NCI-H2107 (cell line): ENCODE measurements at places on chromosomes 7 and 10.

DNA sequence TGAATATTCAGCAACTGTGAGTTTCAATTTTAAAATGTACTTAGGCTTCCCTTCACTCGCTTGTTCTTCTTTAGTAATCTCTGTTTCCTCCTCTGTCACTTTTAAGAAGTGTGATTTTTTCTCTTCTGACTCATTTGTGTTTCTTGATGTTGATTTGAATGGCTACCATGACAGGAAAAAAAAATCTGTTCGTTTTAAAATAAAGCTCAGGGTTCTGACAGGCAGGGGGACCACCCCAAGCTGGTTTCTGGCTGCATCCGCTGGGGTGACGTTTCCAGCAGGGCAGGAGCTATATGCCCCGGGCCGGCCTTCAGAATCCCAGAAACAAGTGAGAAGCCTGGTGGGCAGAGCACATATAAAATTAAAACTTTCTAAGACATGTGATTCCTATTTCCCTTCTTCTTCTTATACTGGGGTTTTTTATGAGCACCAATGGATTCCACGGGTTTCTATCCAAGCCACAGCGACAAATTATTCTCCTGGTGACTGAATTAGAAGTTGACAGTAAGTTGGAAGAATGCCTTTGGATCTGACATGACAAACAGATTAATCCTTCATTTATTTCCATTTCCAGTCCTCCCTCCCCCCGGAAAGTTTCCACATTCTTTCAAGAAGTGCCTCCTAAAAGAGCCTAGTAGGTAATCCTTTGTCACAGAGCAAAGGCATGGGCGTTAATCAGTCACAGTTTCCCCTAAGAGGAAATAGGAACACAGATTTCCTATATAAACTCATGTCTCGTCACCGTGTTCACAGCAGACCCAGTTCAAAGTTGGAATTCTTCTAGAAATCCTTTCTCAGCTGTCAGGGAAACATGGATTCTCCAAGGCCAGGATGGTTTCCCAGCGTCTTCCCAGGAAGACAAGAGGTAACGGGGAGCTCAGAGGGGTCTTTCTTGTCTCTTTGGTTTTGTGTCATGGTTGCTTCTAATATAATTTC, 79.9 kb downstream of the PTPRE start:
- DNase-seq, result no peak

- DNase-seq, result no peak
These were observed 37.0 kb downstream of the KLF6 start for GRCh38 chr10:3747984-3748383.

- no peak for DNase-seq
These were observed 5.7 kb downstream of the AUTS2 start for GRCh38 chr7:69603937-69604494.

- no peak for DNase-seq
These were observed 12.2 kb downstream of the ADAM8 start for GRCh38 chr10:133264461-133264860.

GRCh38 chr10:13496164-13496563, 32.6 kb downstream of the BEND7 start:
- DNase-seq, result no peak

GRCh38 chr7:157519246-157519645, 182.4 kb downstream of the DNAJB6 start:
- DNase-seq, result no peak

- no peak for DNase-seq
These were observed 18.3 kb downstream of the CPED1 start for GRCh38 chr7:121006711-121007315.

DNA sequence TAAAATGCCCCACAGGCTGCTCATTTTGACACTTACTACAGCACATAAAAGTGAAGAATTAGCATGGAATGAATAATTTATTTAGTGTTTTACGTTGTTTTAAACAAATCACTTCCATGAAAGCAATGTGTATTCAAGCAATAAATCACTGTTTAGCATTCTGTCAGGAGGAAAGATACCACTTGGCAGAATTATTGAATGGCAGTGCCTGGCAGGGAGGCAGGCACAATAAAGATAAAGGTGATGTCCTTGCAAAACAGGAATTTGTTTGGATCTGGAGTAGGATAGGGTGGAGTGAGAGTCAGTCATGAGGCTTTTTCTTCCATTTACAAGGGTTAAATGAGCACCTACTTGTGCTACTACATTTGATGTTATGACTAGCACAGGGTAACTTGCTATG, 190.8 kb downstream of the SORCS1 start:
- DNase-seq, result no peak

GRCh38 chr10:6072215-6072934, 10.2 kb upstream of the IL2RA start:
- no peak for DNase-seq

GRCh38 chr7:85275204-85275603, 88.3 kb upstream of the SEMA3D start:
- DNase-seq, result no peak

DNA sequence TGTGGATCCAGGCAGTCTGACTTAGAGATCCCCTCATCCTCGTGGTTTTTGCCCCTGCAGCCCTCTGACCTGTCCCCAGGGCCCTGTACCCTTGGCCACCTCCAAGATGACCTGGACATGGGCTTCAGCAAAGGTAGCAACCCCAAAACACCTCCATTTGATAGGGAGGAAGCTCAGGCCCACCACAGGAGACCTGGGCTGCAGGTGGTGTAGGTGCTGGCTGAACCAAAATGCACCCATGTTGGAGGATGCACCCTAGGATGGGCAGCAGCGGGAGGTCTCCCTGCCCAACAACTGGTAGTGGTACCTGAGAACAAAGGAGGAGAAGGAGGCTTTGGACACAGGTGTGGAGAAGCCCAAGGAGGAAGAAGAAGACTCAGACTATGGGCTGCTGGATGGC, 188.7 kb downstream of the ZNF716 start:
- DNase-seq, result no peak

DNA sequence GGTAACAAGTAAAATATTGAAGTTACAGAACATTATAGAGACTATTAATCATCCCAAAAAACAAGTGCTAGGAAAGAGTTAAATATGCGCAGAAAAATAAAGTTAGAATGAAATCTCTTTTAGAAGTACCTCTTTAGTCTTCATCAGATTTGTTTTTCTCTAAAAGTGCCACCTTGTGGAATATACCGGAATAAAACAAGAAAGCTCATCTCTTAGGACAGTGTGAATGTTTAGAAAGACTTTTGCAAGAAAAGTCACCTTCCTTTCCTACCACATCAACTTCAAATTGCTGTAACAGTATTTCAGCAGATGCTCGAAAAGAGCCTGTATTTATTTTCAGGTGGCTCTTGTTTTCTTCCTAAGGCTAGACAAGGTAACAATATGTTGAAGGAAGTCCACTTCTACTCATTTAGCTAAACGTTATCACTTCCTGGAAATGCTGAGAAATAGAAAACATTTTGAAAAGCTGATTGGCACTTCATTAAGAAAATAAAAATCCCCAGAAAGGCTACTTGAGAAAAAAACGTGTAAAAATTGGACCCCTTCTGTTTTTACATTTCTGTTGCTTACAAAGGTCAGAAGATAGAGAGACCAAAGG, 19.8 kb upstream of the FAM133B start:
- DNase-seq, result no peak

- no peak for DNase-seq
These were observed 3.7 kb downstream of the NOD1 start for GRCh38 chr7:30474893-30475292.

GRCh38 chr10:58326967-58327381, 7.8 kb upstream of the UBE2D1 start:
- DNase-seq, result no peak

DNA sequence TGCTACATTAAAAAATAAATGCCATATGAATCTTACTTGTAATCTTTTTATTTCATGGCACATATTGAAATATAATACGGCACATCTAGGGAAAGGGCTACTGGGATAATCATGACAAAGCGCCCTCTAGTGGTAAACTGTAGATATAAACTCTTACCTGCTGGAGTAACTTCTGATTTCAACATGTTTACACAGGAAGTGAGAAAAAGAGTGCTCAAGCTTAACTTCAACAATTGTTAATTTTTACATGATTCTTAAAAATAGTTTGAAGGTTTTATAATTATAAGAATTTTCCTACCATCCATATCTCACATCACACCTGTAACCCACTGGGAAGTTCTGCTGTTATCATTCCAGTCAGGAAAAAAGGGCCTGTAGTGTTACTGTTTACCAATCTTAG, 2.0 kb upstream of the HEPACAM2 start:
- DNase-seq, result peak; percentile 62

GRCh38 chr7:83301416-83301815, 138.7 kb upstream of the PCLO start:
- DNase-seq, result no peak

DNA sequence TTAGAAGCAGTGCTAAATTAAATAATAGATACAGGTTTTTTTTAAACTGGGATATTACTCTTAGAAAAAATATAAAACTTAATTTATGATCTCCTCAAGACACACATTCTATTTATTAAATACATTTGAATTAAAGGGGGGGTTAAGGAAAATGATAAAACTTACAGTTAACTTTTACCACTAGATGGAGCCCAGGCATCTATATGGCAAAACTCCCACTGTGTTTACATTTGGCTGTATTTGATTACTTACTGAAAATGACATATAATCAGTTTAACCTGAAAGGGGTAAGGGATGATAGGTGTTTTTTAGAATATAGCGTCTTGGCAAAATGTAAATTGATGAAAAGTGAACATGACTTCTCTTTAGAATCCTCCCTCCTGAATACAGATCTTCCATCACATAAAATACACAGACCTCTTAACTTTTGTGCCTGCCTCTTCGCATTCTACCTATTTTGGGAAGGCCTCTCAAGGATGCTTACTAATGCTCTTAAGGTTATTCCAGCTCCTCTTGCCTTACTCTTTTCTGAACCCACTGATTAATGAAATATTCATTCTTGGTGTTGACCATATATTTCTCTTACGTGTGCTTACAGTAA, 235.7 kb downstream of the AGMO start:
- peak; percentile 25 for DNase-seq

- DNase-seq, result no peak
These were observed 54.6 kb upstream of the STARD3NL start for GRCh38 chr7:38123494-38123893.

DNA sequence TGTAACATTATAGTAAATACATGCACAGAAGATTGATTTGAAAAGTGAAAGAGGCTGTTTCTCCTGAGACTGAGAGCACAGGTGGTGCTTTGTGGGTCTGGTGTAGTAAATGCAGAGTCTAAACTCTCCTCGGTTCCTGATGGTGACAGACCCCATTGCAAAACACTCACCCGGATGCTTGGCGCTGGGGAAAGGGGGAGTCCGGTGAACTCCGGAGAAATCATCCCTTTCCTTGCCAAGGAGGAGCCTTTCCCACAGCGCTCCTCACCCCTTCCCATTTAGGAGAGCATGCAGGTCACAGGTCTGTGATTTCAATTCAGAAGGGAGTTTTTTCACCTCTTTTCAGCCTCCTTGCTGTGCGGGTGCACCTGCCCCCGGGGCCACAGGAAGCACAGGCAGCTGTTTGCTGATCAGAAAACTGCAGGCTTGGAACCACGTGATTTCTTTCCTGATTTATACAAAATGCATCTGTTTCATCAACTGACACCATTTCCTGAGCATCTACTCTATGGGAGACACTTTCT, 75.6 kb upstream of the LYZL2 start:
- DNase-seq, result no peak

GRCh38 chr10:106271237-106271636, 893.3 kb downstream of the SORCS1 start:
- DNase-seq, result no peak

GRCh38 chr7:2943851-2944601, 99.6 kb downstream of the CARD11 start:
- DNase-seq, result no peak

- no peak for DNase-seq
These were observed 38.0 kb downstream of the CSGALNACT2 start for GRCh38 chr10:43176271-43176670.

GRCh38 chr7:91537260-91538152, 273.3 kb downstream of the FZD1 start:
- no peak for DNase-seq

DNA sequence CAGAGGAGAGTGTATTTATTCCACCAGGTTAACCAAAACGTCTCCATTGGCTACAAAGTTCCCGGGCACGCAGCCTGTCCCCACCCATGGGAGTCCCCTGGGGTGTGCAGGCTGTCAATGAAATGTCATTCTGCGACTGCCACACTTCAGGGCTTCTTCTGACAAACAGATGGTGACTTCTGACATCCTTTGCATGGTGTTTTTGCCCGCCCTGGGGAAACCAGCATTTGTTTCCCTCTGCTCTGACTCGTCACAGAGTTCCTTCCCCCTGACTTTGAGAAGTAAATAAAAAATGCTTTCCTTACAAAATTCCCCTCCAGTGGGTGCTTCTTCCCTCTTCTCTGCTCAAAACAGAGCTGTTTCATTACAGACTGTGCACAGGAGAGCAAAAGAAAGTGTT, 38.2 kb downstream of the TNS3 start:
- no peak for DNase-seq

GRCh38 chr7:45967591-45968157, 46.6 kb upstream of the IGFBP3 start:
- DNase-seq, result no peak

GRCh38 chr10:105699504-105699903, 1058.4 kb downstream of the SORCS3 start:
- no peak for DNase-seq

- DNase-seq, result no peak
These were observed 135.9 kb downstream of the CUX1 start for GRCh38 chr7:101953248-101953819.

DNA sequence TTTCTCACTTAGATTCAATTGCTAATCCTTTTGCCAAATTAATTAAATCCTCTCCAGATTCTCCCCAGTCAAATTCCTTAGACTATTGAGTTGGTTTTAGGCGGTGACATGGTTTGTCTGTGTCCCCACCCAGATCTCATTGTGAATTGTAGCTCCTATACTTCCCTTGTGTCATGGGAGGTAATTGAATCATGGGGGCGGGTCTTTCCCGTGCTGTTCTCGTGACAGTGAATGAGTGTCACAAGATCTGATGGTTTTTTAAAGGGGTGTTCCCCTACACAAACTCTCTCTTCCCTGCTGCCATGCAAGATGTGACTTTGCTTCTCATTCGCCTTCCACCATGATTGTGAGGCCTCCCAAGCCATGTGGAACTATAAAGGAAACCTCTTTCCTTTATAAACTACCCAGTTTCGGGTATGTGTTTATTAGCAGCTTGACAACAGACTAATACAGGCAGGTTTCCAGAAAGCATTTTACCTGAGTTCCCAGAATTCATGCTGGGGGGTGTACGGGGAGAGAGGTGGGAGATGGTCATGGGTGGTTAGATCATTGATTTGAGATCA, 44.7 kb upstream of the GARS1 start:
- DNase-seq, result no peak

DNA sequence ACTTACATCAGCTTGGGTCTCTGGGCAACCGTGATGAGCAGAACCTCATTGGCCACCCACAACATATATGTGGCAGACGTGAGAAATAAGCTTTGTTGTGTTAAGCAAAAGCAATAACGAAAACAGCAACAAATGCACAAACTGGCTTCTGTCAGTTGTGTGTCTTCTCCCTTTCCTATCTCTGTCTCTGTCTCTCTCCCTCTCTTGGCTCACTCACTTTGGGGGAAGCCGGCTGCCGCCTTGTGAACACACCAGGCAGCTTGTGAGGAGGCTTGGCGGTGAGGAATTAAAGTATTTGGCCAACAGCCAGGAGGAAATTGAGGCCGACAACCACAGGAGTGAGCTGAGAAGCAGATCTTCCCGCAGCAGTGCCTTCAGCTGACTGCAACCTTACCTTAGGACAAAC, 21.9 kb upstream of the CDCA7L start:
- no peak for DNase-seq

GRCh38 chr7:146876411-146876810, 759.8 kb downstream of the CNTNAP2 start:
- DNase-seq, result no peak
